Stimulated activated CD4-positive, alpha-beta T cell treated with anti-CD3 and anti-CD28 coated beads, TNF-alpha, amount 100 ng/mL, for 24 hours (primary cell): ENCODE measurements at places on chromosomes 5 and 9.

DNA sequence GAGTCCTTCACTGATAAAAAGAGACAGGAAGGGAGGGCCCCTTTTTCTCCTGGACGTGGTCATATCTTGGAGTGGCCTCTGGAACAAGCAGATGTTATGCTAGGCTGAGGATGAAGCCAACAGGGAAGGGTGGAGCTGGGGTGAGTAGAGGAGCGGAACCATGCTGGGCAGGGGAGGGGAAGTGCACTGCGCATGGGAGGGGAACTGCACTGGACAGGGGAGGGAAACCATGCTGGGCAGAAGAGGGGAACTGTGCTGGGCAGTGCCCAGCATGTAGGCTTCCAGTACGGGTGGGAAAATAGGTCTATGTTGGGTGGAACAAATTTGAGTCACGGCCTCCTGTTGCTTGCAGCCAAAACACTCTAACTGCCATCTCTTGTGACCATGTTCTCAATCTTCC is 19.3 kb upstream of the IRX4 start:
- no peak for DNase-seq

DNA sequence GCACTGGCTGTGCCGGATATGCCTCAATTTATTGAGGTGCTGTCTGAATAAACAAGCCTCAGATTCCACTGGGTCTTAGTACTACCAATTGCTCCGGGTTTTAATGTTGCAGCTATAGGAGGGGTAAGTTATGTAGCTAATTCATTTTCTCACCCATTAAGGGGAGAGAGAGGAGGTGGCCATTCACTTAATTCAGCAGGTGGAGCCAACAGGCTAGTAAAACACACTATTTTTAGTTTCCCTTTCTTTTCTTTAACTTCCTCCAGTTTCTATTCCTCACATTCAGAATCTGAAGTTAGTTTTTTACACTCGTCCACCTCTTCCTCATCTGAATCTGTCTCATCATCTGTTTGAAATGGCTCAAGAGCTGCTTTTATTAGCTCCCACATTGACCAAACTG is 105.6 kb upstream of the CDH10 start:
- DNase-seq = no peak

- no peak for DNase-seq
Measured at GRCh38 chr9:72931437-72931836, 21.4 kb downstream of the ALDH1A1 start.

DNA sequence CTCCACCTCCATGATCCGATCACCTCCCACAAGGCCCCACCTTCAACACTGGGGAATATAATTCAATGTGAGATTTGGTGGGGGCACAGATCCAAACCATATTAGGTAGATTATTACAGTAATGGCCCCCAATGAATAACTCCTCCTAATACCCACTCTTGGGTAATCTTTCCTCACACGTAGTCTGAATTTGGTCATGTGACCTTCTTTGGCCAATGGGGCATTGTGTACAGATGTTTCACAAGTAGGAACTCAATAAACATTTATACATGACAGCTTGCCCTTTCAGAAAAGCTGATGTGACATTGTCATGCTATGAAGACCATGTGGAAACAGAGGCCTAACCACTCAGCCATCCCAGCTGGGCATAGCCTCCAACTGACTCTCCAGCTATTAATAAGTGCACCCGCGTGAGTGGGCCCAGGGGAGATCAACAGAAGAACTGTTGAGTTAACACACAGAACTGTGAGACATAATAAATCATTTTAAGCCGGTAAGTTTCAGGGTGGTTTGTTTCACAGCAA is 10.6 kb downstream of the GPR150 start:
- DNase-seq = no peak

DNA sequence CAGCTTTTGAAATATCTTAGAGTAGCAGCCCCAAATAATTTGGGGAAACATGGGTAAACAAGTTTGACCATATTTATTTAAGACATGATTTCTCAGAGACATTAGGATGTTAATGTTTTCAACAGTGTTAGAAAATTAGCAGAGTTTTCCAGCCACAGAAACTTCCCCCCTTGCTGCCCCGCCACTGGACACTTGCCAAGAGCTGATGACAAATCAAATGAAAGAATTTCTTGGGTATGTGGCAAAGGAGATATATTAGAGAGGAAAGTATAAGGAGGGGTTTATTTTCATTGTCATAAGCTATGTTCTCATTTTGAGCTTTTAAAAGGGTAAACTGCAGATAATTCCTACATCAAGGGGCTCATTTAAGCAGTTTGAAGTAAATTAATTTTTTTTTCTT is 15.9 kb downstream of the GABRA1 start:
- DNase-seq = no peak

- DNase-seq = no peak
Measured at GRCh38 chr9:33894316-33894715, 77.4 kb downstream of the UBE2R2 start.

DNA sequence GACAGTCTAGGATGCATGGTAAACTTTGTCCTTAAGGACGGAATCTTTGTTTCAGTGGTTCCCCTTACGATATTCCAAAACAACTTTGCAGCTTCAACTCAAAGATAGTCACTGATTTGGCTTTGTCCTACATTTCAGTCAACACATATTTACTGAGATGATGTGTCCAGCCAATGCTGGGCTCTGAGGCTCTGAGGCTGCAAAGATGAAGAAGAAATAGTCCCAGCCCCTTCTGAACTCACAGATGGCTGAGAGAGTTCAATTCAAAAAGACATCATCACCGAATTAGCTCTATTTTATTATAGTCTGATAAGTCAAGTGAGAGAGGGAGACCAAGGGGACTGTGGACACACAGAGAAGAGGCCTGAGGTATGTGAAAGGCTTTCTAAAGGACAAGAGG is 544.0 kb downstream of the ACTL7B start:
- no peak for DNase-seq

DNA sequence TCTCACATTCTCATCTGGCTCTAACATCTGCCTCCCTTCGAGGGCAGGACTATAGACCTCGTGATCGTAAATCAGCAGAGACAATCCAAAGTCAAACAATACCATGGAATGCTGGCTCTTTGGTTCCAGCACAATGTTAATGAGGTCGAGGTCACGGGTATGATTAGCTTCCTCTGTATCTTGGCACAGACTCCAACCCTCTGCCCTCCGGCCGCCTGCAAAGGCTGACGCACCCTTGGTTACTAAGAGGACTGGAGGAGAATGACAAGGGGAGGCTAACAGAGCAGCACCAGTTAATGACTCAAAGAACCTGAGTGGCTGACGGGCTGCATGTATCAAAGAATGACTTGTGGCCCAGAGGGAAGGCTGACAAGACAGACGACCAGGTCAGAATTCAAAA is 10.1 kb downstream of the LHFPL2 start:
- no peak for DNase-seq

DNA sequence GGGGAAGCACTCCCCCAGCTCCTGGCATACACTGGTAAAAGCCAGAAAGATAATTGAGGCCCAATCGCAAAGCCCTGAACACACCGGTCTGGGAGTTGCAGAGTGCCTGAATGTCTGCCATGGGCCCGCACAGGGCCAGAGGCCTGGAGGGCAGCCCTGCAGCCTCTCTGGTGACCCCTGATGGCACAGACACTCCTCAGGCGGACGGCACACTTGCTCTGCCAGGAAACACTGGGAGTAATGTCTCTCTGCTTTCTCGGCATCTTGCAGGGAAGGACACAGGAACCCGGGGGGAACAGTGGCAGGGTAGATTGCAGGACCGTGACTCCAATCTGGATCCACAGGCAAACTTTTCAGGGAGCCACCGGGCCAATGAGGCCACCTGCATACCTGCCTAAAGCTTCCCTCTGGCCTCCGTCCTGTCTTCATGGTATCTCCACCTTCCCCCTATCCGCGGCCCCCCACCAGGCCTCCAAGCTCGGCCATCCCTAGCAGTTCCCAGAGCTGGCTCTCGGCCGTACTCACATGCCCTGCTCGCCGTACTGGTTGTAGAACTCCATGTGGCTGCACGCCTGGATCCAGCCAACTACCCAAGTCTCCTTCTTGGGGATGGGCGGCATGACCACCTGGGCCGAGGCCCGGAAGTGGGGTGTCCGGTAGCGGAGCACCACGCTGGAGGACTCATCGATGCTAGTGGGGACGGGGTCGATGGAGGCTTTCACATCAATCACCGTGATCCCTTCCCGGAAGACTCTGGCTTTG is 797 bp downstream of the FAM78A start:
- DNase-seq = no peak

DNA sequence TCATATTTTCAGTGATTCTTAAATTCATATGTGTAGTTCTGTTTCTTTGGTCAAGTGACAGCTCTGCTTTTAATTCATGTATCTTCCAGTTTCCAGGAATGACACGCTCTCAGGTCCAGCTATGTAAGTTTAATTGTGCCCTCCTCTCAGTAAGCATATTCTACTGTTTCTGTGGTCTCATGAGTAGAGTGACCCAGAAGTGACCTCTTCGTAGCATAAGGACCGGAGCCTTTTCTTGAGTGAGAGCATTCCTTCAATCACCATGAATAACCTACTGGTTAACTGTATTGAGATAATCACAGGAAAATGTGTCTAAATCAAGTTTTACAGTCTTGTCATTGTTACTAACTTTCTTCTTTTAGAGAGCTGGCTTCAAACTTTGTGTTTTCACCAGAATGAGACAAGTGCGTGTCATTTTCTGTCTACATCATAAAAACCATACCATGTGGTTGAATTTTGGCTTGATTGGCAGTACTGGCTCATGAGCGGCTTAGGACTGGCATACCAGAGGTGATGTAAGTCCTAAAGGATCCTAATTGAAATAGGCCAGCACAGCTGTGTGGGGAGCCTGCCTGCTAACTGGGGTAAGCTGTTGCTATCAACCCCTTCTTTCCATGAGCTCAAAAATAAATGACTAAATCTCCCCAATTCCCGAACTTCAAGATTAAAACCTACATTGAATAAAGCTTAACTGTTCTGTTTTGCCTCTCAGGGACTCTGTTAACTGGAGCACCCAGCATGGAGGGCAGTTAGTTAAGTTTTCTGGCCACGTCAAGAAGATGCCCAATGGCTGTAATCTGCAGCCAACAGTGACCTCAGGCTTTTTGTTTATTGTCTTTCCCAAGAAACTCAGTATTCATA is 4.8 kb downstream of the ADAMTSL1 start:
- no peak for DNase-seq

- DNase-seq = no peak
Measured at GRCh38 chr5:124721229-124721735, 25.2 kb downstream of the ZNF608 start.

GRCh38 chr9:124054582-124055227 is 43.1 kb downstream of the LHX2 start:
- DNase-seq = peak; percentile 40

- DNase-seq = no peak
Measured at GRCh38 chr5:71974622-71975021, 132.7 kb upstream of the MAP1B start.

DNA sequence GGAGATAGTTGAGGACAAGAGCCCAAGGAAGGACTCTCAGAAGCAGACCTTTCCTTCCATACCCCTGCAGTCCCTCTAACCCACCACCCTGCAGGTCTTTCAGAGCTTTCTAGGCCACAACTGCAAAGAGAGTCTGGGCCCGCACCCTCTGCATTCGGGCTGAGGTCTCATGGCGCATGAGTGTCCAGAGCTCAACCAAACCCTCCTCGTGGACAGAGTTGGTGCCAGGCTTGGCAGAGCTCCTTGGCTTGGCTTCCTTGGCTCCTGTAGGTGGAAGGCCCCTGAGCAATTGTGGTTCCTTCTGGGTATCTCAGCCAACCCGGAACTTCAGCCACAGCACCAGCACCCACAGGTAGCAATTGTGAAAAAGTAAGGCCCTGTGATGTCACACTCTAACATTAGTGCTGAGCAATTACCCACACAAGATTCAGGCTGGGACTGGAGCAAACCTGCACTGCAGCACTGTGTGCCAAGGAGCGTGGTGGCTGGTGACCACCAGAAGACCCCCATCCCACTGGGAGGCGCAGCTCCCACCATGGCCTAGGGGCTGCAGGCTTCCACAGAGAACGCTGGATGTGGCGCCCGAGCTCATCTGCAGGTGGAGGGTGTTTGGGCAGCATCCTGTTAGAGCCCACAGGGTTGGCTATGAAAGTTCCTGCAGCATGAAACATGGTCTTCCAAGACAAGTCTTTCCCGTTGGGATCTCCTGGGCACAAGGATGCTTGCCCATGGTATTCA is 38.8 kb downstream of the FOXI1 start:
- no peak for DNase-seq

GRCh38 chr5:38249812-38250211 is 8.5 kb upstream of the EGFLAM start:
- DNase-seq = no peak

DNA sequence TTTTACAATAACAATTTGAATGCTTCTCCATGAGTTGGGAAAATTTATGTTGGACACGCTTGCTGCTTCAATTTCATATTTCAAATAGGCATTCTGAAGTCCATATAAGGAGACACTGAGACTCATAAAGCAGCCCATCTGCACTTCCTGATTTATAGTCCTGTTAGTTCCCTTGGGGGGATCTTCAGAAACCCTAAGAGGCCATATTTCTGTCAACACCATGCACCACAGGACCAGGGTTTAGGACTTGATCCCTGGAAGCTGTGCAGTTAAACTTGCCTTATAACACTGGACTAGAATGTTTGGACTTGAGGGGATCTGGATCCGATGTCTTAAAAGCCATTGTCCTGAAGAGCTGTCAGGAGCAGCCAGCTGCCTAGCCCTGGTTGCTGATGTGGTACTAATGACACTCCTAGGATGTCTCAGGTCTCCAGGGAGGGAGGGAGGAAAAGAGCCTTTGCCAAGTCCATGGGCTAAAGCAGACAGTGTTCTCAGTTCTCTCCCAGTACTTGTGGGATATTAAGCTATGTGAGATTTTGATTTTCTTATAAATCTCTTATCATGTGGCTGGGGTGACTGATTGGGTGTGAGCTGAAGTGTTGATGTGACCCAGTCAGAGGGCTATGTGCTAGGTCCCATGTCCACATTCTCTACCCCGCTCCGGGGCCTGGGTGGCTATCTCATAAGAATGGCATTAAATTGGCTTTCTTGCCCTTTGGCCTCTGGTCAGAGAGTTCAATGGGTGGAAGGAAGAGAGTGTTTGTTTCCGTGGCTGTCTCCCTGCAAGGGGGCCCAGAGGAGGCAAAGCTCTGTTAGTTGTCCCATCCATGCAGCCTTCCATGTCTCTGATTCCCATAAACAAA is 399.8 kb downstream of the OSTF1 start:
- DNase-seq = no peak

GRCh38 chr5:139675825-139676224 is 27.7 kb downstream of the CXXC5 start:
- DNase-seq = no peak

GRCh38 chr9:137045294-137046087 is 486 bp downstream of the NPDC1 start:
- no peak for DNase-seq

DNA sequence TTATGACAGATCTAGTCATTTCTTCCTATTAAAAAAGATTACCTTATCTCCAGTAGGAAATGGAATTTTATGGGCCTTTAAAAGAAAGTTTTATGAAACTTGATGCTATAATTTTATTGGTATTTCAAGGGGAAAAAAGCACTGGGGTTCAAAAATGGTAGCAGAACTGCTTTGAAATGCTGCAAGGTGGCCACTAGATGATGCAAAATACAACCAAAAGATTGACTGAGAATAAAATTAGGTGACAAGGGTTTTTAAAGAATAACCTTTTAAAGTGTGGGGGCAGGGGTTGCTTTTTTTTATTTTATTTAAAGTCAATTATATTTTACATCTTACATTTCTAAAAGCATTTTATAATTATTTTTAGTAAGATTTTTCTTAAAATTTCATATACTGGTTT is 61.7 kb downstream of the KLF9 start:
- DNase-seq = no peak

GRCh38 chr9:132012704-132013357 is 66.8 kb downstream of the MED27 start:
- no peak for DNase-seq
